Fibroblast of villous mesenchyme (primary cell): ENCODE measurements at places on chromosomes 1 and 21.
A peak's percentile ranks its signal among the peaks of the same experiment; 100 is the strongest.

DNA sequence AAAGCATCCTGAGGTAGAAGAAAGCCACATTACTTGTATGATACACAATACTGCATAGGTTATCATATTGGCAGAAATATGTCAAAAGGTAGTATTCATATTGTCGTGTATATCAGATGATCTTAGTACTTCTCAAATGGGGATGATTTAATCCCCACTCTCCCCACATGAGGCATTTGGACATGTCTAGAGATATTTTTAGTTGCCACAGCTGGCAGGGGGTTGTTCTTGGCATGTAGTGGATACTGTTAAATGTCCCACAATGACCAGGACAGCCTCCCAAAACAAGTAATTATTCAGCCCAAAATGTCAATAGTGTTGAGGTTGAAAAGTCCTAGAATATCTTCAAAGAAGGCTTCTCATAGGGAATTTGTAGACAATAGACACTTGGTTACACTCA, 162.8 kb downstream of the NEGR1 start:
- DNase-seq = no peak

- peak; percentile 24 for DNase-seq
Measured at GRCh38 chr1:15850471-15851001, 3.0 kb downstream of the SPEN start.

- DNase-seq = peak; percentile 42
Measured at GRCh38 chr1:53678938-53679825, 59.8 kb downstream of the GLIS1 start.

DNA sequence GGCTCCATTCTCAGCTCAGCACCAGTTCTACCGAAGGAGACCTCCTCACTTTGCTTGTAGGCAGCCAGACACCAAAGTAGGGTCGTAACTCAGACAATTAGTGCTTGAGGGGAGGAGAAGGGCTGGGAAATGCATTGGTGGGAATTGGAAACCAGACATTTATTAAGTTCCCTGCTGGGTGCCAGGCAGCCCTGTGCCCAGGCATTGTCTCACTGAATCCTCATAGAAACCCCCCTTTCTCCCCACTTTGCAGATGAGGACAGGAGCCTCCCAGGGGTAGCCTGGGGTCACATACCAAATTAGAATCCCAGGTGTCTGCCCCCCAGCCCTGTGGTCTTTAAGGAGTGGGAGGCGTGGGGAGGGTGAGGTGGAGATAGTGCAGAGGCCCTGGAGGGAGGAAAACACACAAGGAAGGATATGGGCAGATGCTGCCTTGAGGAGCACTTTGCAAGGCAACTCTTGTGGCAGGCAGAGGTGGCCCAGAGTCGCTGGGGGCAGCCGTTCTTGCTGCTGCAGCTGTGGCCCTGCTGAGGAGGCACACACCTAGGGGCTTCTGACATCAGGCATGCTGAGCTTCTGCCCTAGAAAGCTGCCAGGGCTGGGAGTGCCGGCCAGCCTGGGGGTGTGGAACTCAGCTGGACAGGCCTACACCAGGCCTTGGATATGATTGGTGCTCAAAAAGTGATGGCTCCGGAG, 29.4 kb downstream of the CDK18 start:
- no peak for DNase-seq

DNA sequence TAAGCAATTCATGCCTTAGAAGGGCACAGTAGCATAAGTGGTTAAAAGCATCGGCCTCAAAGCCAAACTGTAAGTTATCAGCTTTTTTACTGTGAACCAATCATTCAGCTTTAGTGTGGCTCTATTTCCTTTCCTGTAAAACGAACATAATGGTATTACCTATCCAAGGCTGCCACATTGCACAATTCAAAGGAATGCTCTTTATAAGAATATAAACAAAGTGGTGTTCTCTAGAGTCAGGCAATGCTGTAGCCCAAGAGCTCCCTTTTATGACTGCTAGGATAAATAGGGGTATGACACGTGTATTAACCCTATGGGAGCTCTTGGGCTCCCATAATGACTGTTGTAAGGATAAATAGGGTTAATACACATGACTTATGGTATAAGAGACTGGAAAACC, 25.4 kb downstream of the INTS7 start:
- DNase-seq = peak; percentile 44

- peak; percentile 7 for DNase-seq
Measured at GRCh38 chr21:35989138-35989735, 71.1 kb downstream of the SETD4 start.

DNA sequence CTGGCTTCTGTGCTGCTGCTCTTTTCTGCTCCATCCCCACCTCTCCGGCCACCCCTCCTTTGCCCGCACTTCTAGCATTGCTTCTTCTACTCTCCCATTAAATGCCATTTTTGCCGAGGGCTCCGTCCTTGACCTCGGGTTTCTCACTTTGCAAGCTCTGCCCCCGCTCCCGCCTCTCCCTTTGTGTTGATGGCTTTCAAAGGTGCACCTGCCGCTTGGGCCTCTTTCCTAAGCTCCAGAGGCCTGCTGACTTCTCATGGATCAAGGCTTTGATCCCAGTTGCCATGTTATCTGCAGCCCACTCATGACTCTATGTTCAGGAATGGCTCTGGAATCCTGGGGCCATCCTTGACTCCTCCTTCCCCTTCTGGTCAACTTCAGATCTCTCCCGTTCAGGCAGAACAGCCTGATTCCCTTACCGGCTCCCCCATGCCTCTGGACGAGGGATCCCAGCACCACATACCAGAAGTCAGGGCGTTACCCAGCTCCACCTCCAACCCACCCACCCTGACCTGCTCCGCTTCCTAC, 54.3 kb downstream of the TLR5 start:
- no peak for DNase-seq

DNA sequence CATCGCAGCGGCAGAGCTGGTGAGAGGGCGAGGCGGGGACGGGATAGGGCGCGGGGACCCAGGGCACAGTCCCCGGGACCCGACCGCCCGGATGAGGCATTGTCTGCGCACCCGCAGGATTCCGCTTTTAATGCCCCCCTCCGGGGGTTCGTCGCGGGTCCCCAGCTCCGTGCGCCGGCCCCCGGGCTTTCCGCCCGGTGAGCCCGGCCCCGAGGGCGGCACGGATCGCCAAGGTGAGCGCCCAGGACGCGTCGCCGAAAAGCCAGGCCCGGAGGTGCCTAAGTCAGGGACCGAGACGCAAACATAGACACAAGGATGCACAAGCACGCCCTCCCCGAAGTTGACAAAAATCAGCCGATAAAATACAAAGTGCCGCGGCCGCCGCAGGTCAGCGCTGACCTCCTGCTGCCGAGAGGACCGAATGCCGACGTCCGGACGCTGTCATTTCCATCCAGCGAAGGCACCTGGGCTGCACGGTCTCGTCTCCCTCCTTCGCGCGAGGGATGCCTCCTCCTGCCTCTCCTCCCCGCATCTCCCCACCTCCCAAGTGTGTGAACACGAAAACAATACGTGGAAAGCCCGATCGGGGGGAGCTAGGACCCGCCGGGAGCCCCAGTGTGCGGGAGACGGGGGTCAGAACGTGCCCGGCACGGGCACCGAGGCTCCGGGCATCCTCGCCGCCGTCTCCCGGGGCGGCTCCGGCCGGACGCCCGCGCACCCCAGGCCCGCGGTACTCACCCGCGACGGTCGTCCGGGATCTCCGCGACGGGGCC, 101.1 kb upstream of the SOD1 start:
- no peak for DNase-seq

DNA sequence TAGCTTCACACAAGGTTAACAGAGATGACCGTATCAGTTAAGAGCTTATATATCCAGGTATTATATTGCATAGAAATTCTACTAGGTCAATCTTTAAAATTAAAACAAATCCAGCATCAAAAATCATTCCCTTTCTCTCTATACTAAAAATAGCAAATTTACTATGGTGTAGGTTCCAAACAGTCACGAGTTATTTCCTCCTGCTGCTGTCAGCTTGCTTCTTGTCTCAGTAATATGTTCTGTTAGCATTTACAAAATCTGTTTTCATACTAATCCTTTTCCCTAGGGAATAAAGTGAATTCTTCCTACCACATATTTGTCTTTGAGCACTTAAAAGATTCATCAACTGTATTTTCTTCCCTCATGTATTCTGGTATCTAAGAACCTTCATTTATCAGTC, 2.5 kb downstream of the WDR26 start:
- peak; percentile 53 for DNase-seq

DNA sequence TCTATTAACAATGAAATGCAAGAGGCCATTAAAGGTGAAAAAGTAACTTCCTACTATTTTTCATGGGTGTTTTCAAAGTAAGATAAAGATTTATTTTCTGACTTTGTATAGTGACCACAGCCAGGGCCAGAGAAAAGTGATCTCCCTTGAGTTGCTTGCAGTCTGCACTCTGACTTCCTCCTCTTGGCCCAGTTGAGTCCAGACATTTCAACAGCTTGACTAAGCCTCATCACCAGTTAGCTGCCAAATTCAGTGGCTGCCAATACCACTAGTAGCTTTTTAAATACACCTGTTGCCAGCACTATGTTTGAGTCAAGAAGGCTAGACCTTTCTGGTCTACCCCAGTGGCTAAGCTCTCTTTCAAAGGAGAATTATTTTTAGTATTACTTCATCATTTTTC, 3.7 kb upstream of the NEK7 start:
- no peak for DNase-seq

GRCh38 chr1:105087506-105087905, 1337.8 kb downstream of the AMY1C start:
- DNase-seq = peak; percentile 0

- peak; percentile 24 for DNase-seq
Measured at GRCh38 chr1:90707363-90707710, 9.8 kb downstream of the BARHL2 start.

DNA sequence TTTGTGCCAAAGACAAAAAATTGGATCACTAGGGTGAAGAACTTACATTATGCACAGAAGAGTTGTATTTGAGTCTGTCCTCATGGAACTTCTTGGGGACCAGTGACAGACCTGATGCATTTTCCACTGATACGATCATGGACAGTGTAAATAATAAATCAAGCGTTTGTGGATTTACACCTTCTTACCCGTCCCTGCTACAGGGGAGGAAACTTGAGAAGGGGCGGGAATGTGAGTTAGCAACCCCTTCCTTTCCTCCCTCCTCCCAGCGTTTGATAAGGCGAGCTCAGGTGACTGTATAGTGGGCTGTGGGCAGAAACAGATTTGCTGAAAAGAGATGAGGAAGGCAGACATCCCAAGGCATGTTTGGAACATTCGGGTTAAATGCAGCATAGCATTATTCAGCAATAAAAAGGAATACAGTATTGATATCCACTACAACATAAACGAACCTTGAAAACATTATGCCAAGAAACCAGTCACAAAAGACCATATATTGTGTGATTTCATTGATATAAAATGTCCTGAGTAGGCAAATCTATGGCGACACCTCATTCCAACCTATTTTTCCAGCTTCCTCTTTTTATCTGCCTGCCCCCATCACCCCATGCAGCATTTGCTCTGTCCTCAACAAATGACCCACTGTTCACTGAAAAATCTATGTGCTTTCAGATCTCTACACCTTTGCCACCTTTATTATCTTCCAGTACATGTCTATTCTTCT, 128.7 kb downstream of the ZZZ3 start:
- no peak for DNase-seq

GRCh38 chr1:156756355-156756754, 4.9 kb upstream of the HDGF start:
- no peak for DNase-seq
